ENCODE measurements at places on chromosomes 11 and 22. TPM values are rescaled to one million over a fixed set of nuclear protein-coding genes. Genes with fewer than 3 reads are reported as not detected.

The FHIP1B gene
- 17.1 TPM for total RNA-seq

The NXPE4 gene
- total RNA-seq: not detected

The SLC17A6 gene
- not detected for total RNA-seq

The NAALAD2 gene
- not detected for total RNA-seq

The BATF2 gene
- 0.58 TPM for total RNA-seq

The PPME1 gene
- 49.5 TPM for total RNA-seq

The CHKB gene
- 17.8 TPM for total RNA-seq

The MAJIN gene
- total RNA-seq: not detected

The RGL4 gene
- not detected for total RNA-seq

The CFAP300 gene
- total RNA-seq: 5.2 TPM

The WT1 gene
- 5.5 TPM for total RNA-seq
